Activated T-helper 17 cell treated with anti-CD3 and anti-CD28 coated beads, Interleukin-2, amount 50 U/mL, for 72 hours (primary cell): ENCODE measurements at places on chromosomes 3 and 15. TPM values are rescaled to one million over a fixed set of nuclear protein-coding genes. Genes with fewer than 3 reads are reported as not detected.

GRCh38 chr3:119792270-119792669 lies 10.4 kb downstream of the NR1I2 start:
- ATAC-seq, result no peak

Gene COLQ
- total RNA-seq, result 6.1 TPM

Gene TRAIP
- 19.6 TPM for total RNA-seq

DNA sequence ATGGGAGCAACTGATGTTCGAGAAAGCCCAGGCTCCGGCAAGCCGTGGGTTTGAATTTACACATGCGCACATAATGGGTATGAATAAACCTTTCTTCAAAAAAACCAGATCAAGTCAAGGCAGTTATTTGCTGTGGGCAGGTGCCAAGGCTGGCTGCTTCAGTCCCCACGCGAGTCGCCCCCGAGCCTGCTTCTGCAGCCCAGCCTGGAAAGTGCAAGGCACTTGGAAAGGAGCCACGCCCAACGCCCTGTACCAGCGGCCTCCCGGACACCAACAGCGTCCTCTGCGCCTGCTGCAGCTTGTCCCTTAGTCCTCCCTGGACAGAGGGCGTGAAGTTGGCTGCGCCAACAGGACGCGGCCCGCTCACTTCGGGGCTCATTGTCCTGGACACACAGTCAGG lies 68.9 kb downstream of the KLF15 start:
- ATAC-seq, result no peak

DNA sequence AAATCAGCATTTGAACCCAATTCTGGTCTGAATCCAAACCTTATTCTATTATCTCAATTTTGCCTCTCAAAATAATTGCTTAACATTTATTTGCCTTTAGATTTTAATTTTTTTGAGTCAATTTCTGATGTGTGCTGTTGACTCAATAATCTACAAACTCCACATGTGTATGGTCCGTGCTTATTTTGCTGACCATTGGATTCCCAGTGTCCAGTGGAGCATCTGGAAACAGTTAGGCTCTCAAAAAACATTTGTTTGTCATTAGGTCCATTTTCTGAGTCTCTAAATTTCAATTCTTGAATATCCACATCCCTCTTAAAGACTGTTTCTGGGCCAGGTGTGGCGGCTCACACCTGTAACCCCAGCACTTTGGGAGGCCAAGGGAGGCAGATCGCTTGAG lies 19.2 kb upstream of the MYZAP start:
- no peak for ATAC-seq

Gene TGM5
- total RNA-seq, result 0.48 TPM

GRCh38 chr3:172919297-172919683 lies 168.8 kb downstream of the ECT2 start:
- no peak for ATAC-seq

Gene DTWD1
- 20.7 TPM for total RNA-seq

GRCh38 chr3:159252772-159253384 lies 451.0 kb downstream of the MFSD1 start:
- ATAC-seq, result no peak

DNA sequence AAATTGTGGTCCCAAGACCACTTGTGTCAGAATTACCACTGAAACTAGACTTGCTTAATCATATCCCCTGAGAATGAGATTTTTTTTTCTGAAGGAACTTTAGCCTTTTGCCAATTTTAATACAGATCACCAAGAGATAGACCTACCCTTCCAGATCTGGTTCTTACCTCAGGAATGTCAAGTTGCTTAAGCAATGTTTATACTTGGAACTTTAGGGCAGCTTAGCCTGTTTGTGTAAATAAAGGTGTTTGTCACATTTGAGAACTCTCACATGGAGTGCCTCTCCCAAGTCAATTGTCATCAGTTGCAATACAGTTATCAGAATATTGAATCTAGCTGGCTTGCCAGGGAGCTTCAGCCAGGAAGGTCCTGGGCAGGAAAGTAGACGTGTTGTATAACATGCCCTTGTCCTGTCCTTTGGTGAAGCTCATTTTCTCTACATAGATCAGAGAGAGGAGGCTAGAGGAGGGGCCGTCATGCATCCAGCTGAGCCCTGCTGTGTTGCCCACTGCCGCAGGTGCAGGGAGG lies 3.9 kb downstream of the GPD1L start:
- ATAC-seq, result no peak

- ATAC-seq, result peak; percentile 29
Measured at GRCh38 chr3:10116138-10116460, 624 bp downstream of the BRK1 start.

Gene UBE2Q2
- 17.0 TPM for total RNA-seq

Gene LRRC3B
- total RNA-seq, result 0.03 TPM

Gene ADAMTS17
- 1.1 TPM for total RNA-seq

GRCh38 chr3:27532426-27533260 lies 48.5 kb upstream of the SLC4A7 start:
- ATAC-seq, result no peak

DNA sequence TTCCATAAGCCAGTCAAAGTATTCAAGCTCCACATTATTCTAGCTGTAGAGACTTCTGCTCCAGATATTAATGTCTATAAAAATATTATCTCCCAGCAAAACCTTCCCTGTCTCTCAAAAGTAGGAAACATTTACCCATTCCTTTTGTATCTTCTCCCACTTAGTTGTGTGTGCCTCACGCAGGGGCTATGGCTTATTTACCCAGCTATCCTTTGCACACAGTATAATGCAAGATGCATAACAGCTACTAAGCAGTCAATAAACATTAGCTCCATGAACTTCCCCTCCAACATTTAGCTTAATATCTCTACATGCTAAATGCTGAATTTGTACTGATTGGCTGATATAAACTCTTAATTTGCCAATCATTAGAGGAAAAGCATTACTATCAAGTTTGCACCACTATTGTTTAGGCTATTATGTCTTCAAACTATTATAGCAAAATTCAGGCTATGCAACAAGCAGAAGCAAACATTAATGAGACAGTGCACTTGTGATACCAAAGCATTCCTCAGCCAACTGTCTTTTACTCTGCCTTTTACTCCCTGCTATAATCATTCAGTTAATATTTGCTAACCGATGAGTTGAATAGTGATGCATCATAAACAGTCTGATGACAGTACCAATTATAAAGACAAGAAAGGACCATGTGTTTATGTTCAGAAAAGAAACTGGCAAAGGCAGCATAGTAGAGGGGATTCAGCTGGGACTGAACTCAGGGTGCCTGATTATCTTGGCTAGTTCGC lies 81.2 kb downstream of the PLCH1 start:
- ATAC-seq, result no peak

Gene LRRN1
- not detected for total RNA-seq

- no peak for ATAC-seq
Measured at GRCh38 chr3:20324664-20325478, 138.9 kb upstream of the SGO1 start.

DNA sequence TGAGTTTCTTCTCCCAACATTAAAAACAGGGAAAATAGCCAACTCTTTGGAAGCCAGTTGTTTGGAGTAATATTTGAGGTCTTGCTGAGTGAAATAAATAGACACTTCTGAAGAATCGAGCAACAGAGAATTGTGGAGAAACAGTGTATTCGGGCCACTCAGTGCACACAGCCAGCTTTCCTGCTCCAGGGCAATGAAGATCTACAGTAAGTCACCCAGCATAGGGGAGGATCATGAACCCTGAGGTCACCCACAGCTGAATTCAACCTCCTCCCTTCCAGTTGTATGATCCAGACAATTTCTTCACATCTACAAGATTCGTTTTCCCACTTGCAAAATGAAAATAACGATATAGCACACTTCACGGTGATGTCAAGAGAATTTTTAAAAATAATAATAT lies 161.7 kb upstream of the BCL6 start:
- no peak for ATAC-seq

DNA sequence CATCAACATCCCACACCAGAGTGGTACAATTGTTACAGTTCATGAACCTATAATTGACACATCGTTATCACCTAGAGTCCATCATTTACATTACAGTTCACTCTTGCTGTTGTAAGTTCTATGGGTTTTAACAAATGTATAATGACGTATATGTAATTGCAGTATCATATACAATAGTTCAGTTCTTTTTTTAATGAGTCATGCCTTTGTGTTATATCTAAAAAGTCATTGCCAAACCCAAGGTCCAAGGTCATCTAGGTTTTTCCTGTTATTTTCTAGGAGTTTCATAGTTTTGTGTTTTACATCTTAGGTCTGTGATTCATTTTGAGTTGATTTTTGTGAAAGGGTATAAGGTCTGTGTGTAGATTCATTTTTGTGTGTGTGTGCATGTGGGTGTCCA lies 160.9 kb upstream of the GALNT15 start:
- no peak for ATAC-seq

Gene CHRFAM7A
- not detected for total RNA-seq

Gene CCNB2
- total RNA-seq, result 72.8 TPM

GRCh38 chr3:191383124-191383523 lies 52.8 kb upstream of the UTS2B start:
- no peak for ATAC-seq

DNA sequence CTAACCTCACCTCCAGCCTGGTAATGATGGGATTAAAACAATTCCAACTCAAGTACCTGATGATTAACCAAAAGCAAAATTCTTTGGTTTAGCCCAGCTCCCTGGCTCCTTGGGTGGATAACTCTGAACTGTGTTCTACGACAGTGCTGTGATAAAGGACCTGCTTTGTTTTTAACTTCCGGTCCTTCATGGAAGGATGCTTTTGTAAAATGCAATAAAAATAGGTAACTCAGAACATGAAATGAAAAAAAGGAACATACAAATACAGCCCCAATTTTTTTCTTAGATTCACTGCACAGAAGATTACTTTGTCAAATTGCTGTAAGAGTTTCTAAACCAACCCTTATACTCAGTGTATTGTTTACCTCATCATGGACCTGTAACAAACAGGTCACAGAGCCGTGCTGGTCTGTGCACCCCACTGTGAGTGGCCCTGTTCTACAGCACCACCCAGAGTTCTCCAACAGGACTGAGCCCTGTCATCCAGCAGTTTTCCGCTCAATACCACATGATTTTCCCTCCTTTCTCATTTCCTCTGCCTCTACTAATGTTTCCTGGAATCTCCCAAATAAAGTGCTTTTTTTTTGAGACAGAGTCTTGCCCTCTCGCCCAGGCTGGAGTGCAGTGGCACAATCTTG lies 4.9 kb upstream of the PCYT1A start:
- ATAC-seq, result no peak

Gene TP63
- total RNA-seq, result 0.98 TPM

GRCh38 chr15:71080166-71080565 lies 35.1 kb upstream of the THSD4 start:
- ATAC-seq, result no peak

DNA sequence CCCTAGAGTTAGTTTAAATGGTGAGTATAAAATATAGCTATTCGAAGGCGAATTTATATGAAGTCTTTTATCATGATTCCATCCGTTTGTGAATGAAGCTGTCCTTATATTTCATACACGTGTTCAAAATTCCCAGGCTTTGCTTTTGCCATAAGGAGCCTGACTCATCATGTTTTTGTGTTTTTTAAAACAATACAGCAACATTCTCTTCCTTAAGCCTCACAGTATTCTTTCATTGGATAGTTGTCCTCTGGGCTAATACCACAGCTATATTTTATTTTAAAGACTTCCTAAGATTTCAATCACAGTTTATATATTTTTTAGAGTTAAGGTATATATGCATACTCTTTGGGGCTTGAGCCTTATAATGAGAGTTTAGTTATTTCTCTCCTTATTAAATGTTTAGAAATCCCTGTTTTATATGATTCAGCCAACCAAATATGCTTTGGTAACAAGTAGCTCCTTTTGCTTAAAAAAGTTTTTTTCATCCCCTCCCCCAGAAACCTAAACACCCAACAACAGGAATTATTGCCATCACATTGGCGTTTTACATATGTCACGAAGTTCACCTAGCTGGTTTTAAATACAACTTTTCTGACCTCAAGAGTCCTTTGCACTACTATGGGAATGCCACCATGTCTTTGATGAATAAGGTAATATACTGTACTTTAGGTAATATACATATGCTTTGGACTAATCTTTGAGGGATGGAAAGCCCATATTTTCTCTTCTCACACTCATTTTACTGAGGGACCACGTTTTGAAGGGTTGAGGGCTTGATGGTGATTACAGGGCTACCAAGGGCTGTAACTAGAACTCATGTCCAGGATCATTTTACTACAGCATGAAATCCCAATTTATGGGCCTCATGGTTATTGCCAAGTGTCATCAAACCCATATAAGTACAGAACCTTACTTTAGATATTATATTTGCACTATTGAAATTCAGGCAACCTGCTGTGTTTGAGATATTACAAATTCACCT lies 28.5 kb downstream of the ST3GAL6 start:
- no peak for ATAC-seq

- ATAC-seq, result no peak
Measured at GRCh38 chr15:101810456-101810855, 1.5 kb upstream of the OR4F15 start.

DNA sequence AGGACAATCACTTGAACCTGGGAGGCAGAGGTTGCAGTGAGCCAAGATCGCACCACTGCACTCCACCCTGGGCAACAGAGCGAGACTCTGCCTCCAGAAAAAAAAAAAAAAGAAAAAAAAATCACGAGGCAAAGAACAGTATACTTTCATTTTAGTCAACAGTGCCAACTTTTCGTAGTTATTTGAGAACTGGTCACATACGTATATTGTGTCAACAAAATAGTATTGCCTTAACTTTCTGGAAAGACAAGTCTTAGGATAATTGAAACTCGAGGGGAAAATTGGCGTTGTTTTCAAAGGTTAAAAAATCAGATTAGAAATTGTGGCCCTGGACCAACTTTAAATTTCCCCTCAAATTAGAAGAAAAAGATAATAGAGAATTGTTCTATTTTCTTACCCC lies 13.8 kb downstream of the GMPS start:
- no peak for ATAC-seq

- ATAC-seq, result no peak
Measured at GRCh38 chr3:171399842-171400241, 60.4 kb downstream of the TNIK start.

GRCh38 chr15:67208396-67208795 lies 46.1 kb downstream of the AAGAB start:
- no peak for ATAC-seq

GRCh38 chr3:194112120-194113106 lies 23.5 kb upstream of the HES1 start:
- ATAC-seq, result no peak

GRCh38 chr3:194870394-194871110 lies 184.9 kb downstream of the FAM43A start:
- no peak for ATAC-seq

- ATAC-seq, result no peak
Measured at GRCh38 chr3:64588380-64588779, 99.4 kb downstream of the ADAMTS9 start.

DNA sequence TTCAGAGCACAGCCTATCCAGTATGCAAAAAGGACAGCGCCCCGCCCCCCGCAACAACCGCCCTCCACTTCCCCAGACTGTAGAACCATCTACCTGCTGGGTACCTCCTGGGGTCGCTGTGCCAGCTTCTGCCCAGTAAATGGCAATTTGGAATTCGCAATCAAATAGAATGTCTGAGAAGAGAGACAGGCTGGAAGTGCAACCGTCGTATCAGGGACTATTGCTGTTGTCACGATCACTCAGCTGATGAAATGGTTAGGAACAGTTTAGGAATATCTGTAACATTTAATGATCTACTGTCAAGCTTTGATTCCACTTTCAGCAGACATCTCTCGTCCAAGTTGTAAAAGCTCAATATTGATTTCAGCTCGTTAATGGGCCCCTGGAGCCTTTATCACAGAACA lies 13.3 kb upstream of the PARL start:
- no peak for ATAC-seq
